ENCODE measurements at places on chromosomes 12 and 14. TPM values are rescaled to one million over a fixed set of nuclear protein-coding genes. Genes with fewer than 3 reads are reported as not detected.

Gene OVCH1
- 0.28 TPM for polyA plus RNA-seq

Gene TBX3
- 71.7 TPM for polyA plus RNA-seq

Gene SCYL2
- polyA plus RNA-seq: 52.9 TPM

Gene TTLL5
- 15.2 TPM for polyA plus RNA-seq

Gene SYNDIG1L
- polyA plus RNA-seq: 0.10 TPM

Gene E2F7
- 3.7 TPM for polyA plus RNA-seq

Gene SLC17A8
- polyA plus RNA-seq: 1.5 TPM

Gene RGS6
- polyA plus RNA-seq: 2.7 TPM

Gene PLA2G1B
- polyA plus RNA-seq: 0.79 TPM

GRCh38 chr12:1383758-1384157 lies 210.6 kb downstream of the FBXL14 start:
- no peaks in the 10 kb centered on the region for H3K27me3 ChIP-seq
- H3K27ac ChIP-seq: no peak overlapping the region
- H3K4me1 ChIP-seq: no peaks in the 10 kb centered on the region

- DNase-seq: no peak
- H3K4me3 ChIP-seq: no peak overlapping the region
- H3K36me3 ChIP-seq: no peaks in the 10 kb centered on the region
- H3K27me3 ChIP-seq: no peaks in the 10 kb centered on the region
Observed at GRCh38 chr12:106189341-106189740, 50.6 kb upstream of the NUAK1 start.

- no peak overlapping the region for H3K27ac ChIP-seq
- no peak for DNase-seq
- no peak overlapping the region for H3K4me3 ChIP-seq
- no peaks in the 10 kb centered on the region for H3K4me1 ChIP-seq
Observed at GRCh38 chr12:66196806-66197205, 7.8 kb downstream of the IRAK3 start.

DNA sequence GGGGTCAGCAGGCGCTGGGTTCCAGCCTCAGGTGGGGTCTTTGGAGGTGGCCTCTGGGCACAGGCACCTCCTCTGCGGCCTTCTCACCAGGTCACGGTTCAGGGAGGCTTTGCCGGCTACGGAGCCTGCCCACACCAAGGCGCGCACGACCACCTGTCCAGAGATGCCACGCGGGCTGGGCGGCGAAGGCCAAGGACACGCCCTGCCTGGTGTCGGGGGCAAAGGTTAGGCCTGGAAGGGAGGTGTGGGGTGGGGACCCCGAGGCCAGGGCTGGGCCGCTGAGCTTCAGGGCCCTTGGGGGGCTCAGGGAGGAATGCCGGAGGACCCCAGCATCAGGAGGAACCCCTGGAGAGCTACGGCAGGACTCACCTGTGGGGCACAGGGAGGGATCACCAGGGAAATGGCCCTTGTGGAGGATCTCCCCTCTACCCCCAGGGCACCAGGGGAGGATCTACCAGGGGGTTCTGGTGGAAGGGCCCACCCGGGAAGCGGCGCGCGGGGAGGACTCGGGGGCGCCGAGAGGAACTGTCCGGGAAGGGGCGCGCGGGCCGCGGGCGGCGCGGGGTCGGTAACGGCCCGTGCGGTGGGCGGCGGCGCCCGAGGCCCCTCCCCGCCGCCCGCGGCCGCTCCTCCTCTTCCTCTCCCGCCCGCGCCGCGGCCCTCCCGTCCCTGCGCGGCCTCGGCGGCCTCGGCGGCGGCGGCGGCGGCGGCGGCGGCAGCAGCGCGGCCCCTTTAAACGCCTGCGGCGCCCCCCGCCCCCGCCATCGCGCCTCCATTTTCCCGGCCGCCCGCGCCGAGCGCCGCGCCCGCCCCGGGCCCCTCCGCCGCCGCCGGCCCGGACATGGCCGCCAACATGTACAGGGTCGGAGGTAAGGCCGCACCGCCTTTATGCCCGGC lies at the start of gene MTA1:
Gene MTA1 (plus strand): TSS at position 633 of the 897 bp plus-strand sequence. CDS start 209 bp downstream, at position 842.
- no peaks in the 10 kb centered on the region for H3K27me3 ChIP-seq
- peaks cover 5% of the 10 kb centered on the region for H3K36me3 ChIP-seq
- peak within 1 kb of the TSS; percentile 77 for H3K4me3 ChIP-seq
- H3K27ac ChIP-seq: peak within 1 kb of the TSS; percentile 38
- no peak for DNase-seq
- H3K4me1 ChIP-seq: peaks cover 26% of the 10 kb centered on the region

- no peaks in the 10 kb centered on the region for H3K36me3 ChIP-seq
- H3K27me3 ChIP-seq: no peaks in the 10 kb centered on the region
- no peak overlapping the region for H3K4me3 ChIP-seq
Observed at GRCh38 chr12:111384596-111384995, 15.7 kb upstream of the PHETA1 start.

DNA sequence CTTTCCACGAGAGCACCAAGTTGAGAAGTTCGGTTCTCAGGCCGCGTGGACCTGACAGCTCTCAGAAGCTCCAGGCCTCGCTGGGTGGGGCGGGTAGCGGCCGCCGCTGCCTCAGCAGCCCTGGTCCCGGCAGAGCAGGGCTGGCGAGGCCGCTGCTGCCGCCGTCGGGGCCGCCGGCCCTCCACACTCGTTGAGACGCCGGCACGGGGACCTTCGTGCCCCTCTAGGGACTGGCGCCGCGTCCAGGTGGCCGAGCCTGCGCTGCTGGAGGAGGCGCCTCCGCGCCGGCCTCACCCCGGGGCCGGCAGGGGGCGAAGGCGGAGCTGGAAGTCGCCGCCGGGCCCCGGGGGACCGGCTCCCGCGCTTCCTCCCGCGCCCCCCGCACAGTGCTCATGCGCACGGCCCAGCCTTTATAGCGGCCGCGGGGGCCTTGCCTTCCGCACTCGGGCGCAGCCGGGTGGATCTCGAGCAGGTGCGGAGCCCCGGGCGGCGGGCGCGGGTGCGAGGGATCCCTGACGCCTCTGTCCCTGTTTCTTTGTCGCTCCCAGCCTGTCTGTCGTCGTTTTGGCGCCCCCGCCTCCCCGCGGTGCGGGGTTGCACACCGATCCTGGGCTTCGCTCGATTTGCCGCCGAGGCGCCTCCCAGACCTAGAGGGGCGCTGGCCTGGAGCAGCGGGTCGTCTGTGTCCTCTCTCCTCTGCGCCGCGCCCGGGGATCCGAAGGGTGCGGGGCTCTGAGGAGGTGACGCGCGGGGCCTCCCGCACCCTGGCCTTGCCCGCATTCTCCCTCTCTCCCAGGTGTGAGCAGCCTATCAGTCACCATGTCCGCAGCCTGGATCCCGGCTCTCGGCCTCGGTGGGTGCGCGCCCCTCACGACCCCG lies at the start of gene COCH:
Gene COCH (plus strand): TSS at position 440 of the 879 bp plus-strand sequence. CDS start 380 bp downstream, at position 820.
- peak; percentile 15 for DNase-seq
- peaks cover 9% of the 10 kb centered on the region for H3K4me1 ChIP-seq
- H3K4me3 ChIP-seq: peak within 1 kb of the TSS; percentile 43
- H3K27me3 ChIP-seq: peaks cover 54% of the 10 kb centered on the region

DNA sequence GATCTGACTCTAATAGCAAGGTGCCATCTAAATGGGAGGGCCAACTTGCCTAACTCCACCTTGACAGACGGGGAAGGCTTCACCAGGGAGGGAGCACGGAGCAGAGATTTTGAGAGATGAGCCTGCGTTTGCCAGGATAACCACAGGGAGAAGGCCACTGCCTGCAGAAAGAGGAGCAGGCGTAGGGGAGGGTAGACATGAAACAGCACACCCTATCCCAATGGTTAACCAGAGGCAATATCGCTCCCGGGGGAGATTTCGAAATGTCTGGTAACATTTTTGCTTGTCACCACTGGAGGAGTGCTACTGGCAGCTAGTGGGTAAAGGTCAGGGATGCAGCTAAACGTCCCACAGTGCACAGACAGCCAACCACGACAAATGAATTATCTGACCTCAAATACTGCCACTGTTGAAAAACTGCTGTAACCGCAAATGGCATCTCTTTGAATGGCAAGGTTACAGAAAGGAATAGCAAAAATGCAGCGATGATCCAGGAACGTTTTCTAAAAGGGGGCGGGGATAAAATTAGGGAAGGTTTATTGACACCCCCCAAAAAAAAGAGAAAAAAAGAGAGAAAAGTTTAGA lies 126.0 kb upstream of the ATF7IP start:
- H3K4me1 ChIP-seq: peaks cover 13% of the 10 kb centered on the region
- H3K4me3 ChIP-seq: no peak overlapping the region
- no peaks in the 10 kb centered on the region for H3K27me3 ChIP-seq
- peak; percentile 65 for DNase-seq

DNA sequence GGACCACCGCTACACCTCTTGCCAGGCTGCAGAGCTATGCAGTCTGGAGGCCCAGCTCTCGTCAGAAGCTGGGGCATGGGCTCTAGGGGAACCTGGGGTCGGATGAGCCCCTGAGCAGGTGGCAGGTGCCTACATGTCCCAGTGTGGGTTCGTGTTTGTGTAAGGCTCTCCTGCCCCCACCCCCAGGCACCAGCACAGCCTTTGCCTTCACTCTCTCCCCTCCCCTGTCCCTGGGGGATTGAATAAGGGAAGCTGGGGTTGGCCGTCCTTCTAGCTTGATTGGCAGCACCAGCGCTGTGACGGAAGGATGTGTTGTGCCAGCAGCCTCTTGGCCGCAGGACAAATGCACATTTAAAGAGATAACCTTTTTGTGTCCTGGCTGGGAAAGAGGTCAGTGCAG lies 34.8 kb upstream of the TSPAN9 start:
- no peak for DNase-seq
- no peaks in the 10 kb centered on the region for H3K4me1 ChIP-seq
- H3K36me3 ChIP-seq: peaks cover 2% of the 10 kb centered on the region
- no peak overlapping the region for H3K4me3 ChIP-seq

DNA sequence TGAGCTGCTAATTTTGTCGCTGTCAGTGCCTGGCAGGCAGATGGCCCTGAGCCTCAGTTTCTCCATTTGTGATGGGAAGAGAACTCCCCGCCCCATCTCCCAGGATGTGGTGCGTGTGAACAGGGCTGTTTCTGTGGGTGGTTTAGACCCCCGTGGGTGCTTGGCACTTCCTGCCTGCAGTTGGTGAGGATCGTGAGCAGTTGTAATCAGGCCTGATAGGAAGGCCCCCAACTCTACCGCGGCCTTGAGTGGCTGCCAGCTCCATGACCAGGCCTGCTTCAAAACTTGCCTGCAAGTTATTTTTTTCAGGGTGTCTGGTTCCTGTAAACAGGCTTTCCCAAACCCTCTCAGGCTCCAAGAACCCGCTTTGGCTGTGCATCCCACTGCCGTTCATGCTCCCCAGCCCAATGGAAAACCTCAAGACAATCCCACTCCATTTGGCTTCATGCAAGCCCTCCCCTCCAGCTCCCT lies 138.4 kb downstream of the ZFP36L1 start:
- H3K27me3 ChIP-seq: no peaks in the 10 kb centered on the region
- H3K36me3 ChIP-seq: no peaks in the 10 kb centered on the region
- no peak overlapping the region for H3K4me3 ChIP-seq
- peak overlapping the region; percentile 41 for H3K27ac ChIP-seq
- DNase-seq: no peak
- peaks cover 44% of the 10 kb centered on the region for H3K4me1 ChIP-seq

GRCh38 chr12:68158432-68158831 lies 1.1 kb downstream of the IFNG start:
- no peaks in the 10 kb centered on the region for H3K36me3 ChIP-seq
- no peak for DNase-seq
- H3K27ac ChIP-seq: no peak overlapping the region
- H3K4me1 ChIP-seq: no peaks in the 10 kb centered on the region
- H3K4me3 ChIP-seq: no peak overlapping the region
- peaks cover 3% of the 10 kb centered on the region for H3K27me3 ChIP-seq

DNA sequence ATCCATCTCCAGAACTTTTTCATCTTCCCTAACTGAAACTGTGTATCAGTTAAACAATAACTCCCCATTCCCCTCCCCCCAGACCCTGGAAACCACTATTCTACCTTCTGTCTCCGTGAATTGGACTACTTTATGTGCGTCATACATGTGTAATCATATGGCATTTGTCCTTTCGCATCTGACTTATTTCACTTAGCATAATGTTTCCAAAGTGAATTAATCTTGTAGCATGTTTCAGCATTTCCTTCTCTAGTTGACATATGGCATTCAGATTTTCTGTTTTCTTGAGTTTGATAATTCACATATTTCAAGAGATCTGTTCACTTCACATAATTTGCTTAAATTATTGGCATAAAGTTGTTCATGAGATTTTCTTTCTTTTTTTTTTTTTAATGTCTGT lies 9.8 kb downstream of the CYP46A1 start:
- no peak for DNase-seq
- no peaks in the 10 kb centered on the region for H3K4me1 ChIP-seq
- H3K36me3 ChIP-seq: no peaks in the 10 kb centered on the region
- H3K27ac ChIP-seq: no peak overlapping the region
- H3K4me3 ChIP-seq: no peak overlapping the region
- H3K27me3 ChIP-seq: peaks cover 13% of the 10 kb centered on the region

- peaks cover 11% of the 10 kb centered on the region for H3K27me3 ChIP-seq
- no peaks in the 10 kb centered on the region for H3K36me3 ChIP-seq
- H3K4me1 ChIP-seq: no peaks in the 10 kb centered on the region
- no peak overlapping the region for H3K27ac ChIP-seq
- DNase-seq: no peak
Observed at GRCh38 chr12:105967038-105967776, 171.5 kb downstream of the NUAK1 start.

- no peaks in the 10 kb centered on the region for H3K36me3 ChIP-seq
- no peak overlapping the region for H3K4me3 ChIP-seq
- no peak for DNase-seq
- H3K4me1 ChIP-seq: no peaks in the 10 kb centered on the region
- H3K27ac ChIP-seq: no peak overlapping the region
Observed at GRCh38 chr14:66085224-66085623, 400.9 kb upstream of the CCDC196 start.

DNA sequence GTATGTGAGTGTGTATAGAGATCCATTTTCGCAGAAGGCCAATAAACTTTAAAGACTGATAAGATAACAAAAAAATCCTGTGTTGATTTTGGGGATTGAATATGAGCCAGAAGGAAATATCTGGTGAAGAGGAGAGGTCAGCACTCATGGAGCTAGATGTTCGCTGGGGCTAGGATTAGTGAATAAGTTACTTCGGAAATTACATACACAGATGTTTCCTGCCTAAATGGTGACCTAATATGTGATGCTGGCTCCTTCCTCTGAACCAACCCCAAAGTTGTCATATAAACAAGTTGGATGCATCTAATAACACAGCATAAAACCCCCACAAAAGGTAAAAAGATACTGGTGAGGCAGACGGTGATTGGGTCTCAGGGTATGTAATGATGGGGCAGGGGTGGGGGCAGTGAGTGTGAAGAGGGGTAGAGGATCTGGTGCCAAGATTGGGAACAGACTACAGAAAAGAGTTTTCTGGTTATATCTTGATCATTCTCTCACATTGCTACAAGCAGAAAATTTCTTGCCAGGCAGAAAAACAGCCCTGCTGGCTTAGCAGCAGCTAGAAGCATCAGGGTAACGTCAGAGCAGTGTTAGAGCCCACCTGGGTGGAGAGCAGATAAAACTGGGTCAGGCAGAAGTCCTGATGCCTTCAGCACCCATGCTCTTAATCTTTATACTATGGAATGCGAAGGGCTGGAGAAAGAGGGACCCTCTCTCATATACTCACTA lies 140.4 kb upstream of the GZMB start:
- no peak overlapping the region for H3K4me3 ChIP-seq
- no peaks in the 10 kb centered on the region for H3K4me1 ChIP-seq
- no peaks in the 10 kb centered on the region for H3K27me3 ChIP-seq
- no peaks in the 10 kb centered on the region for H3K36me3 ChIP-seq
- H3K27ac ChIP-seq: no peak overlapping the region

Data from large intestine (tissue), 12 donors.